GM23248 (cell line): ENCODE measurements at places on chromosomes 4 and X. TPM values are rescaled to one million over a fixed set of nuclear protein-coding genes. Genes with fewer than 3 reads are reported as not detected.

DNA sequence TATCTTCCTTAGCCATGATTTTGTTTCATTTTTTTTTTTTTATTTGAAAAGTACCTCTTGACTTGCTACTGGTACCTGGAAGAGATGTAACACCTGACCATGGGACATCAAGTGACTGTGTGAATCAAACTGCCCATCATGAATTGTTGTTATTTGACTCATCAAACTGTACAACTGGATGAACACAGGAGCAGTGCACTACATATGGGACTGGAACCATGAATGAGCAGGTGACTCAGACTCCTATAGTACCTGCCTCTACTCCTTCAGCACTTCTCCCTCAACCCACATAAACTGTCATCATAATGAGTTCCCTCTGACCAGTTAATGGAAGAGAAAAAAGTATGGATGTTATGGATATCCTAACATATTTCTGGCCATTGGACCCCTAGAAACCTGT, 15.9 kb upstream of the UBE2D3 start:
- H3K27ac ChIP-seq: no peak overlapping the region
- peaks cover 8% of the 10 kb centered on the region; the same call in 1 of the 2 replicates for H3K4me1 ChIP-seq
- H3K36me3 ChIP-seq: no peaks in the 10 kb centered on the region
- DNase-seq: no peak
- H3K27me3 ChIP-seq: no peaks in the 10 kb centered on the region

Gene PACRGL
- 24.6 and 27.4 TPM in 2 replicates for total RNA-seq

Gene SSX1
- total RNA-seq: not detected in 2 replicates

DNA sequence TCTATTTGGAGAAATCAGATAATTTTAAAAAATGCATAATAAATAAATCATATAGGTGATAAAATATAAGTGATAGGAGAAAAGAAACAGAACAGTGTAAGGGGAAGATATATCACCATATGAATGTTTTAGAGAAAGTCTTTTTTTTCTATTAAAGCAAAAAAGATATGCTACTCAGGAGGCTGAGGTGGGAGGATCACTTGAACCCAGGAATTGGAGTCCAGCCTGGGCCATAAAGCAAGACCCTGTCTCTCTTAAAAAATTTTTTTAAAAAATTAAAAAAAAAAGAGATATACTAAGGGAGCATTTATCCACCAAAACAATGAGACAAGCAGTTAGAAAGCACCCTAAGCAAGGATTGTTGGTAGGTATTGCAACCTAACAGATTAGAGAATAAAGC, 6.1 kb downstream of the TMEM156 start:
- H3K4me1 ChIP-seq: peaks cover 8% of the 10 kb centered on the region; the same call in 1 of the 2 replicates
- DNase-seq: no peak
- no peaks in the 10 kb centered on the region for H3K36me3 ChIP-seq
- no peak overlapping the region for H3K4me3 ChIP-seq
- no peaks in the 10 kb centered on the region for H3K27me3 ChIP-seq
- H3K27ac ChIP-seq: no peak overlapping the region

Gene GRIA3
- 36.0 TPM in 2 replicates for total RNA-seq

Gene TRPC5OS
- not detected in 2 replicates for total RNA-seq
